Type B pancreatic cell (in vitro differentiated cells): ENCODE measurements at places on chromosomes 7 and 10.
A peak's percentile ranks its signal among the peaks of the same experiment; 100 is the strongest.

GRCh38 chr10:123808286-123808685 lies 83.3 kb downstream of the CPXM2 start:
- H3K27me3 ChIP-seq, result peaks cover 3% of the 10 kb centered on the region
- no peaks in the 10 kb centered on the region for H3K36me3 ChIP-seq
- no peak for DNase-seq
- no peak overlapping the region for H3K4me3 ChIP-seq
- H3K4me1 ChIP-seq, result no peaks in the 10 kb centered on the region

GRCh38 chr10:70602665-70603448 lies at the start of gene PRF1:
Gene PRF1, minus strand, starts transcription at chr10:70602741. Its CDS starts 1,839 bp downstream, at chr10:70600902.
- no peaks in the 10 kb centered on the region for H3K4me1 ChIP-seq
- no peaks in the 10 kb centered on the region for H3K36me3 ChIP-seq
- peak; percentile 52 for DNase-seq
- no peaks in the 10 kb centered on the region for H3K27me3 ChIP-seq

DNA sequence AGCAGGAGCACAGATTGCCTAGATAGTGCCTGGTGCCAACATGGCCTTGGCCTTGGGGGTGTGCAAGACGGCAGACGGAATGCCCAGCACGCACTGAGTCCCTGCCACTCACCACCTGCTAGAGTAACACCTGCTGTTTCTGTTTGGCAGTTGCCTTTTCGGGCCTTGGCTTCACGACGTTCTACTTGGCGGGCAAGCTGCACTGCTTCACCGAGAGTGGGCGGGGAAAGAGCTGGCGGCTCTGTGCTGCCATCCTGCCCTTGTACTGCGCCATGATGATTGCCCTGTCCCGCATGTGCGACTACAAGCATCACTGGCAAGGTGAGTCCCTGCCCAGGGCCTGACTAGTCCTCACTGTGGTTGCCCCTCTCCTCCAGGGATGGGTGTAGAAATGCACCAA lies 118.0 kb downstream of the PLPP4 start:
- H3K4me1 ChIP-seq, result peaks cover 10% of the 10 kb centered on the region

- DNase-seq, result no peak
- no peak overlapping the region for H3K4me3 ChIP-seq
- no peak overlapping the region for H3K27ac ChIP-seq
- H3K27me3 ChIP-seq, result peaks cover 37% of the 10 kb centered on the region
- H3K4me1 ChIP-seq, result no peaks in the 10 kb centered on the region
These were observed 100.5 kb upstream of the LRRC4 start for GRCh38 chr7:128131731-128132130.

GRCh38 chr10:72732521-72732920 lies 40.6 kb downstream of the MCU start:
- no peak overlapping the region for H3K4me3 ChIP-seq
- DNase-seq, result no peak
- no peak overlapping the region for H3K27ac ChIP-seq
